ENCODE measurements at places on chromosomes 11 and 22.

DNA sequence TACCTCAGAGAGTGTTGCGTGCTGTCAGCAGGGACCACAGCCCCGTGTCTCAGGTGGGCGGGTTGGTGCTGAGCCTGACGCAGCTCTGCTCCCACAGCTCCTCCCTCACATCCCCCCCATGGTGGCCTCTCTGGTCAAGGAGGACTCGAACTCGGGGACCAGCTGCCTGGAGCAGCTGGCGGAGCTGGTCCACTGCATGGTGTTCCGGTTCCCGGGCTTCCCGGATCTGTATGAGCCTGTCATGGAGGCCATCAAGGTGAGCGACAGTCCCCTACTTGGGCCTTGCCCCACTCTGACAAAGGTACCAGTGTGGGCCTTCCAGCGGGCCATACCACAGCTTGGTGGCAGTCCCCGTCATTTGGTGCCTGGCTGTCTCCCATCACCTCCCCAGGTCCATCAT lies 11.8 kb downstream of the USP35 start:
- DNase-seq = no peak

GRCh38 chr11:129387434-129387833 lies 11.8 kb downstream of the BARX2 start:
- DNase-seq = no peak

- no peak for DNase-seq
Measured at GRCh38 chr11:22785251-22785650, 44.4 kb downstream of the SVIP start.

DNA sequence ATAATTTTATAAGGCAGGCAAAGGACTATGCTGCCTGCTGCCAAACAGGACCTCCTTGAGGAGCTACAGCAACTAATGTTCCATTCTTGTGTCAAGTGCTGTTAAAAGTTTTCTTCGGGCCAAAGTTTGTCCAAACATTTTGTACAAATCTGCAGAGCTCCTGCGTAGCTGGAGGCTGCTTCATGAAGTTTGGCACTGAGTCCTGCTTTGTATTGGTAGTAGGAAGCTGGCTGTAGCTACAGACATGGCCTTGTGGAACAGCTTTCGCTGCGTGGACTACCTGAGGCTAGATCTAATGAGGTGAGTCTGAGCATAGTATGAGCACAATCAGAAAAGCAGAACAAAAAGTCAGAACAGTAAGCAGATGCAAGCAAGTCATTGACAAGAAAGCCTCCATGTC lies 528.1 kb downstream of the DLG2 start:
- no peak for DNase-seq

DNA sequence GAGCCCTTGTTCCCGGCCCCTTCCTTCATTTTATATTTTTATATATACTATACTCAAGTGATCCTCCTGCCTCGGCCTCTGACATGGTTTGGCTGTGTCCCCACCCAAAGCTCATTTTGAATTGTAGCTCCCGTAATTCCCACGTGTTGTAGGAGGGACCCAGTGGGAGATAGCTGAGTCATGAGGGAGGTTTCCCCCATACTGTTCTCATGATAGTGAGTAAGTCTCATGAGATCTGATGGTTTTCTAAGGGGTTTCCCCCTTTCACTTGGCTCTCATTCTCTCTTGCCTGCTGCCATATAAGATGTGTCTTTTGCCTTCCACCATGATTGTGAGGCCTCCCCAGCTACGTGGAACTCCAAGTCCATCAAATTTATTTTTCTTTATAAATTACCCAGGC lies 7.2 kb upstream of the ZNF280A start:
- DNase-seq = no peak

- DNase-seq = no peak
Measured at GRCh38 chr22:24948356-24949202, 2.1 kb upstream of the LHFPL7 start.

DNA sequence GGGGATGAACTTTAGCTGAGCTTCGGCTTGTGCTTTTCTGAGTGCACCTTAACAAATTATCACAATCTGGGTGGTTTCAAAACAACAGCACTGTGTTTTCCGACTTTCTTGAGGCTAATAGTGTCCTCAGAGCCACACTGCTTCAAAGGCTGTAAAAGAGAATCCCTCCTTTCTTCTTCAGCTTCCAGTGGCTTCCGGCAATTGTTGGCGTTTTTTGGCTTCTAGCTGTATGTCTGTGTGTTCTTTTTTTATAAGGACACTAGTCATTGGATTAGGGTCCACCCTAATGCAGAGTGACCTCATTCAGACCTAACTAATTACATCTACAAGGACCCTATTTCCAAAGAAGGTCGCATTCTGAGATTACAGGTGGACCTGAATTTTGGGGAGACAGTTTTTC lies 30.6 kb downstream of the KIAA1671 start:
- no peak for DNase-seq

DNA sequence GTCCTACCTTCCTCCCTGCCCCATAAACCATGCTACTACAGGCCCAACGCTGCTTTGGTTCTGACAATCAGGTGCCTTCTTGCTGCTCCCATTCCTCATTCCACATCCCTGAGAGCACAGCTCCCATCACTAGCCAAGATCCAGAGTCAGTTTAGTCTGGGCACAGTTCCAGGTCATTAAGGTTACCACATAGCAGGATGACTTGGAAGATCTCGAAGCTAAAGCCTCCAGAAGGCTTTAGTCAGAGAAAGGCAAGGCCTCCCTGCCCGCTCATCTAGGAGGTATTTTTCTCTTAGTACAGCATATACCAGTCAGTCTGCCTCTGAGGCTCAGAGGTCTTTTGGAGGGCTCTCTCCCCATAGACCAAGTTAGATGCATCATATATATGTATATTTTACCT lies 30.3 kb downstream of the TRIM66 start:
- no peak for DNase-seq

DNA sequence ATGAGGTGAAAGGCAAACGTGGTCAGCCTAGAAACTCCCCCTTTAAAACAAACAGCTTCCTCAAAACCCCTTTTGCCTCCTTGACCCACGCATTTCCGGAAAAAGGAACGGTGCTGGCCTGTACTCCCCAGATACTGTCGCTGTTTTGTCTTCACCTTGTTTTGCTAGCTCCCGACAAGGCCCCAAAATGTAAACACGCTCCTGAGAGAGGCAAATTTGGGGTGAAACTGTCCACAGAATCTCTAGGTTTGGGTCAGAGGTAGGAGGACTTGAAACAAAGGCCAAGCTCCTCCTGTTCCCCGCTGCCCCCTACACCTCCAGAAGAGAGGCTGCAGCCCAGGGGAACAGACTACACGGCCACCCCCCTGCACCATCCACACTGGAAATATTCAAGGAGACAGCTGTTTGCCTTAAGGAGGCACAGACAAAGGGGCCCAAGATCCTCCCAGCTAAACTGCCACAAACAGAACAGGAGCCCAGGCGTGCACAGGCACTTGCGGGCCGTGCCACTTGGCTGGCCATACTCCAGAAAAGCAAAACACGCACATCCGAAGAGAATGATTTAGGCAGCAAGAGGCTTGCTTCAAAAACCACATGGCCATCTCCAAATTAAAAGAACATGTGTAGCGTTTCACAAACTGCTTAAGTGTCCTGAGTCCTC lies 160.5 kb upstream of the GRK3 start:
- DNase-seq = no peak

DNA sequence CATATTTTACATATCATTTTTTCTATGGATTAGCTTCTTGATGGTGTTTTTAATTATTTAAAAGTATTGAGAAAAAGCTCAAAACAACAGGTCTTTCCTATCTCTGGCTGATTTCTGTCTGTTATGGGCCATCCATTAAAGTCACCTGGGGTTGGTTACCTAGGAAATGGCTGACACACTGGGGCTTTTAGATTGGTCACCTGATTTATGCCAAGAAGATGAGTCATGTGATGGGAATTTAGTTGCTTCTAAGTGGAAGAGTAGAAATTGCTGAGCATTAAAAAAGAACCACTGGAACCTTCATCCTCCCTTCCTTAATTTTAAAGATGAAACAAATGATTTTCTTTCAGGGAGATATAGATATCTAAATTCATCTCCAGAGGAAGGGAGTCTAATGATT lies 48.8 kb upstream of the LARGE1 start:
- DNase-seq = no peak

DNA sequence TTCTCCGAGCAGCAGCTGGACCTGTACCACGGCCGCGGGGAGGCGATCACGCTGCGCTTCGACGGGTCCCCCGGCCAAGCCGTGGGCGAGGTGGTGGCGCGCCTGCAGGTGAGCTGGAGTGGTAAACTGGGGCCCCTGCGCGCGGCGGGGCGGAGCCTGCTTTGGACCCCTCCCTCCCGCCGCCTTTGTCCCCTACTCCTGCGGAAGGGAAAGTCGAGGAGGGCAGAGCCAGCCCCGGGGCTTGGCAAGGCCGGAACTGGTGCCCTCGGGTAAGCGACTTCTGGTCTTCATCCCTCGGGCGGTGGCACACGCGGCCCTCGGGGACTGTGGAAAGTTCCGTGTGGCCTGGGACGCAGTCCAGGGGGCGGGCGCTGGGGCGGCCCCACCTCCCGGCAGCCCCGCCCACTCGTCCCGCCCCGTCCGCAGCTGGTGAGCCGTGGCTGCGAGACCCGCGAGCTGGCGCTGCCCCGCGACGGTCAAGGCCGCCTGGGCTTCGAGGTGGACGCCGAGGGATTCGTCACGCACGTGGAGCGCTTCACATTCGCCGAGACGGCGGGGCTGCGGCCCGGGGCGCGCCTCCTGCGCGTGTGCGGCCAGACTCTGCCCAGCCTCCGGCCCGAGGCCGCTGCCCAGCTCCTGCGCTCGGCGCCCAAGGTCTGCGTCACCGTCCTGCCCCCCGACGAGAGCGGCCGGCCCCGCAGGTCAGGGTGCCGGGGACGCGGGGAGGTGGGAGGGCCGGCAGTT lies 9.2 kb downstream of the SIPA1 start:
- DNase-seq = no peak

GRCh38 chr11:44312876-44313275 lies 2.9 kb upstream of the ALX4 start:
- no peak for DNase-seq

All from T-cell (primary cell).